ENCODE measurements at places on chromosomes 5 and 9.

DNA sequence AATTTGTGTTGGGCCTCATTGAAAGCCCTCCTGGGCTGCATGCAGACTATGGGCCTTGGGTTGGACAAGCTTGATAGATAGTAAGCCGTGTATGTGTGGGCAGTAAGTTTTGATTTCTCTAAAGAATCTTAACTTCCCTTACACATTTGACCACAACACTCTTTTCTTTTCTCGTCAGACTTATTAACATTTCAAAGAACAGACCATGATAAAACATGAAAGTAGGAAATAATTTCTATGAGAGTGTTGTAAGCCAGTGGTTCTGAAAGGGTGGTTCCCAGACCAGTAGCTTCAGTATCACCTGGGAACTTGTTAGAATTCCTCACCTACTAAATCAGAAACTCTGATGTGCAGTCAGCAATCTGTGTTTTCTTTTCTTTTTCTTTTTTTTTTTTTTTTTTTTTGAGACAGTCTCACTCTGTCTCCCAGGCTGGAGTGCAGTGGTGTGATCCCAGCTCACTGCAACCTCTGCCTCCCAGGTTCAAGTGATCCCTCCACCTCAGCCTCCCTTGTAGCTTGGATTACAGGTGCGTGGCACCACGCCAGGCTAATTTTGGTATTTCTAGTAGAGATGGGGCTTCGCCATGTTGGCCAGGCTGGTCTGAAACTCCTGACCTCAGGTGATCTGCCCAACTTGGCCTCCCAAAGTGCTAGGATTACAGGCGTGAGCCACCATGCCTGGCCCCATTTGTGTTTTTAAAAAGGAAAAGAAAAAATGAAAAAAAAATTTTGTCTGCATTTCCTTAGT lies 20.0 kb upstream of the GCNT1 start:
- DNase-seq, result no peak

DNA sequence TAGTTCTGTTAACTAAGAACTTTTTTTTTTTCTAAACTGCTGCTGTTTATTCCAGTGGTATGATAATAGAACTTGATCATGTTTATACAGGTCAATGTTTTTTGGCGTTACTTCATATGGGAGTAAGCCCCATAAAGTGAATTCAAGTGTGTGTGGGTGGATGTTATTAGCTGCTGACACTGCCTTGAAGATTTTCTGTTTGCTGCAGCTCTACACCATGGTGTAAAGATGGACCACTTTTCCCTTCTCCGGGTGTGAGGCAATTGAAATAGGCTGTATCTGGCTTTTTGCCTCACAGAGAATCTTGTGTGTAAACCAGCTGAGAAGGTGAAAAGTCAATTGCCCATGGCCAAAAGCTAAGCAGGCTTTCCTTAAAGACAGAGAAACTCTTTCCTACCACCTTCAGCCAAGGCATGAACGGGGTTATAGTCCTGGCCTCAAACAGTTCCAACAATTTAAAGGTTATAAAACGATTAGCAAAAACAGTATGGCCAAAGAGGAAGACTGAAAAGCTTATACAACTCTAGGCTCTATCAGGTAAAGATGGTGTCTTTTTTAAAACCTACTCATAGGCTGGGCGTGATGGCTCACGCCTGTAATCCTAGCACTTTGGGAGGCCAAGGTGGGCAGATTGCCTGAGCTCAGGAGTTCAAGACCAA lies 33.9 kb upstream of the ABCA1 start:
- no peak for DNase-seq

DNA sequence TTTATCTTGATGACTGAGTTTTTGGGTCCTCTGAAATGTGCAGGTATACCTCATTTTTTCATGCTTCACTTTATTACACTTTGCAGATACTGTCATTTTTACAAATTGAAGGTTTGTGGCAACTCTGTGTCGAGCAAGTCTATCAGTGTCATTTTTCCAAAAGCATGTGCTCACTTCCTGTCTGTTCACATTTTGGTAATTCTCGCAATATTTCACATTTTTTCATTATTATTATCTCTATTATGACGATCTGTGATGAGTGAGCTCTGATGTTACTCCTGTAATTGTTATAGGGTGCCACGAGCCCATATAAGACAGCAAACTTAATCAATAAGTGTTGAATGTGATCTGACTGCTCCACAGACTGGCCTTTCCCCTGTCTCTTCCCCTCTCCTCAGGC lies 73.4 kb upstream of the FBXW11 start:
- DNase-seq, result no peak

- no peak for DNase-seq
These were observed 159.8 kb upstream of the GAS1 start for GRCh38 chr9:87107072-87107471.

- DNase-seq, result no peak
These were observed 409.1 kb downstream of the KIAA0825 start for GRCh38 chr5:94209272-94209671.

- DNase-seq, result no peak
These were observed 52.2 kb upstream of the MAP3K1 start for GRCh38 chr5:56763182-56763581.

GRCh38 chr5:893137-893506 lies 438 bp downstream of the TRIP13 start:
- DNase-seq, result no peak

GRCh38 chr5:139046551-139046950 lies 151.6 kb downstream of the SIL1 start:
- DNase-seq, result no peak

GRCh38 chr5:58767104-58767503 lies 184.2 kb downstream of the RAB3C start:
- DNase-seq, result no peak

Measured in NCI-H1930 (cell line).